Non-pigmented ciliary epithelial cell (primary cell): ENCODE measurements at places on chromosomes 1 and 21.

- no peak for DNase-seq
These were observed 1.2 kb downstream of the BCL9 start for GRCh38 chr1:147542569-147542897.

- no peak for DNase-seq
These were observed 5.5 kb downstream of the RNF223 start for GRCh38 chr1:1068517-1069055.

- DNase-seq = no peak
These were observed 1.5 kb downstream of the TRNP1 start for GRCh38 chr1:26994787-26995517.

DNA sequence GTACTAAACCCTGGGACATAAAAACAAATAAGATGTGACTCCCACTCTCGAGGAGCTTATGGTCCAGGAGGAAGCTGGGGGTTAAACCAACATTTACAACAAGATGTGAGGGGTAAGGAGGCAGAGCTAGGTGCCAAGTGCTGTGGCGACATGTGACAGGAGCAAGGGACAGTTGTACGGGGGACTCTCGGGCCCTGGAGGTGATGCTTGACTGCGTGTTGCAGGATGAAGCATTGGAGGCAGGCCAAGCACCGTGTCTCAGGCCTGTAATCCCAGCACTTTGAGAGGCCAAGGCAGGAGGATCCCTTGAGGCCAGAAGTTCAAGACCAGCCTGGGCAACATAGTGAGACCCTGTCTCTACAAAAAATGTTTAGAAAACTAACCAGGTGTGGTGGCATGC lies 36.8 kb downstream of the ATP5PO start:
- DNase-seq = no peak

- DNase-seq = no peak
These were observed 2.8 kb upstream of the TFF2 start for GRCh38 chr21:42353623-42354022.

DNA sequence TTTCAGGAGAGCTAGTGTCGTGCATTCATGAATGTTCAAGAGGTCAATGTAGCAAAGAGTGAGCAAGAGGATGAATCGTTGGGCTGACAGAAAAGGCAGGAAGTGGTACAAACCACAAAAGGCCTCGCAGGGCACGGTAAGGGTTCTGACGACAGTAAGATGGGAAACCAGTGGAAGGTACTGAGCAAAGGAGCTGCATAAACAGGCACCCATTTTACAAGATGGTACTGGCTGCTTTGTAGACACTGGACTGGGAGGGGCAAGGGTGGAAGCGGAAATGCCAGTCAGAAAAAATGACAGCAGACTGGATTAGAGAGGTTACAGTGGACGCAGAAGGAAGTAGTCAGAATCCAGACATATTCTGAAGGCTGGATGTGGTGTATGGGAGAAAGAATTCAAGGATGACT lies 123.5 kb downstream of the PTPN14 start:
- DNase-seq = peak; percentile 93

- DNase-seq = no peak
These were observed 78.8 kb downstream of the CCDC185 start for GRCh38 chr1:223472057-223472456.

DNA sequence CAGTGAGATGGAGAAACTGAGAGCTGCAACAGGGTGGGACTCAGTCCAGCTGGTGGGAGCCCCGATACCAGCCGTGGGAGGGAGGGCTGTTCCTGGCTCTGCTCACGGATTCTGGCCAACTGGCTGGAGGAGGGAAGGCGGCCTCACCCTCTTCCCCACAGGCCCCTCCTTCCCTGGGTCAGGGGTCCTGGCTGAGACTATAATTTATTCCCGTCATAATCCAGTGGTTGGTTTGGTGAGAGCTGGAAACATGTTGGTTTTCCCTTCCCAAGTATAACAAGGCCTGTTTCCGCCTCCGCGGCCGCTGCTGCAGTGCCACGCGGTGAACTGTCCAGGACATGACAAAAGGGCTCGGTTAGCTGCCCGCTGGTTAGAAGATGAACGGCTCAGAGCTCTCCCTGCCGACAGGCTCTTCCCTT lies 10.0 kb downstream of the PTPRF start:
- DNase-seq = no peak

DNA sequence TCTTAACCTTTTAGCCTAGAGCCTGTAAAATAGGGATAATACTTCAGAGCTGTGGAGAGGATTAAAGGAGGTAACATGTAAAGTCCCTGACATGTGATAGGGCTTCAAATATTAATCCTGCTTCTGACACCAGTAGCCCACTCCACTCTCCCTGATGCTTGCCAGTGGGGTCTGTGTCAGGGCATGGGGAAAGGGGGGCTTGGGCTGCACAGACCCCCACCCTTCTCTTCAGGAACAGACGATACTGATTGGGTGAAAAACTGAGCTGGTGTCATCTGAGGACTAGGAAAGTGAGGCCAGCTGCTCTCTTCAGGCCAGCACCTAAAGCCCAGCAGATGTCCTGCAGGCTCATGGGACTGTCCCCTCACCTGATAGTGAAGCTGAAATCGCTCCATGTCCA lies 27.0 kb upstream of the MEF2D start:
- no peak for DNase-seq

DNA sequence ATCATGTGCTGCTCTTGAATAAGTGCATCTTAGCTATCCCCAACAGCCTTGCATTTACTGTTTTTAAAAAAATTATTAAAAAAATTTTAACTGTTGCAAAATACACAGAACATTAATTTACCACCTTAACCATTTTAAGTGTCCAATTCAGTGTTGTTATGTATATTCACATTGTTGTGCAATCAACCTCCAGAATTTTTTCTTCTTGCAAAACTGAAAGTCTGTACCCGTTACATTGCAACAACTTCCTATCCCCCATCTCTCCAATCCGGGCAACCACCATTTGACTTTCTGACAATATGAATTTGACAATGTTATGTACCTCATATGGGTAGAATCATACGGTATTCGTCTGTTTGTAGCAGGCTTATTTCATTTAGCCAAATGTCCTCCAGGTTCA lies 83.1 kb downstream of the FMN2 start:
- no peak for DNase-seq

DNA sequence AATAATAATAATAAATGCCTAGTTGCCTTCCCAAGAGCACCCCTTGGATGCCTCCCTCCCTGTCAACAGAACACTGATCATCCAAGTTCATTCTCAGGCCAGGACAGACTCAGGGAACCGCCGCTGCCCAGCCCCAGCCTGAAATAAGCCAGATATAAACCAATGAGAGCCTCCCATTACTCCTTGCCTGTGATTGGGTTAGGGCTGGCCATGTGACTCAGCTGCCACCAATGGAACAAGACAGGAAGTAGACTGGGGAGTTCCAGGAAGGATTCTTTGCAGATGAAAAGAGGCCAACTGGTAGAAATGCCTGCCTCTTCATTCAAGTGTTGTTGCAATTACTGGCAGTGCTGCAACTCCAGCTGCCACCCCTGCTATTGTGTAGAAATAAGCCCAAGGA lies 146.4 kb upstream of the TIAM1 start:
- no peak for DNase-seq

DNA sequence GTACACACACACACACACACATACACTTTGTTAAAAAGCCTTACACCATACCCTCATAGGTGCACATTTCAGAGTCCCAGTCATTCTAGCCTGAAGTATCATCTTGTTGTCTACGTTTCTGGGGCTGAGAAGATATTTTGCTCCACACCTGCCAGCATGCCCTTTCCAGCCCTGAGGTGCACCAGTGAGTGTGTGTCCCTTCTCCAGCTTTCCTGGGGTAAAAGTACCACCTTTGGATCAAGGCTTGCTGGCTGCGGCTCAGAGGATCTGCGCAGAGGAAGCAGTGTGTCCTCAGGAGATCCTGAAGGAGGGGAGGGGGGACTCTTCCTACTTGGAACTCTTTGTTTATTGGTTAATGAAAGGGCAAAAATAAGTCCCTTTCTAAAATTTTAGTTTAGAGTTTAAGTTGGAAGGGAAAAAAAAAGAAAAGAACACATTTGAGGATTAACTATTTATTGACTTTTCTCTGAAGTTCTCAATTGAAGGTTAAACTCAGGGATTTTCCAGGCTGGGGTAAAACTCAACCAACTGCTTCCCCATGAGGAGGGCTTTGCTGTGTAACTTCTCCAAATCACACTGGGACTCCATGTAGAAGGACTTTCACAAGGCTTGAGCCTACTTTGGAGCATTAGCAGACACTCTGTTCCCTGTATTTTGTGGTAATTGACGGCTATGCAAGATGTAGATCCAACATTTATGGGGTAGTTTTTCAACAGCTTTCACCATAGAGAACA lies 200.3 kb upstream of the SGIP1 start:
- no peak for DNase-seq

DNA sequence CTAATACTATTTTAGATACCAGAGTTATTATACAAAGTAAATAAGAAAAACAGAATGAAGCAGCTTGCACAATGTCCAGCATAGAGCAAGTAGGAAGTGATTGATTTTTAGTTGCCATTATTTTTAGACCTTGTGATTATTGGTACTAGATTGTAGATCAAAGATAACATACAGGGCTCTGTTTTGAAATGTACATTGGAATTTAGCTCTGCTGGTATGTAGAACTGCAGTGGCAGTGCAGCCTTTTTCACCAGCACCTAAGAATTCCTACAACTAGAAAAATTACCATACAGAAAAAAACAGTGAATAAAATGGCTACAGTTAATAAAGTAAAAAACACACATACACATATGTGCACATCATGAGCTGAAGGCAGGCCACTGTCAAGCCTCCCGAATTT lies 32.2 kb upstream of the ABCA4 start:
- no peak for DNase-seq

DNA sequence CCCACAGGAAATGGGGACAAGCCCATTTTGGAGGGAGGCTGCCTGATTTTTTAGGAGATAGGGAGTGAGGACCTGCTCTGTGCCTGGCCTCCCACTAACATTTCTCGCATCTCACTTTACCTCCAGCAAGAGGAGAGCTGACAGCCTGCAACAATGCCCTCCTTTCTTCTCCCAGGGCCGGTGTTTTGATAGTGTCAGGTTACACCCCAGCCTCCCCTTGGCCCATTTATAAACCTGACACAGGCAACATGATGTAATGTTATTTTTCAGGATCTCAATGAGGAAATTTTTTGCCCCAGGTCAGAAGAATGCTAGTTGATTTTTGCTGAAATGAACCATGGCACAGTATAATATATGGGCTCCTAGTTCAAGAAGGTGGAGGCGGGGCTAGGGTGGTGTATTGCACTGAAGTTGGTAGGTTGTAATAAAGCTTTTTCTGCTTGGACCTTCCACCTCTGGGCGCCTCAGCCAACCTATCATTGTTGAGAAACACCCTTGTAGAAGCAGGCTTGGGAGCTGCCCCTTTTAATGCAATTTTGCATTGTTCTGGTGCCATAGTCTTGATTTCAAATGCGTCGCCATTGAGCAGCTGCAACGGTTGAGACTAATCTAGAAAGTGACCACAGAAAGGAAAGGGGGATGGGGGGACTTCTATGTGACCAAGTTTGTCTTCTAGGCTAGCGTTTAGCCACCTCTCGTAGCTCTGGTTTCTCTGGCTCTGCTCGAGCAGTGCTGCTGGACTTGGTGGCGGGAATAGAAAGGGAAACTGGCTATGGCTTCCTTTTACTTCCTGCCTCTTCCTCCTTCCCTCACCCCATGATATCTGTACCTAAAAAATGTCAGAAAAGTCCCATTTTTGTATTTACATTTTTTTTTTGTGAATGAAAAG lies 53.0 kb downstream of the PBX1 start:
- DNase-seq = peak; percentile 52

DNA sequence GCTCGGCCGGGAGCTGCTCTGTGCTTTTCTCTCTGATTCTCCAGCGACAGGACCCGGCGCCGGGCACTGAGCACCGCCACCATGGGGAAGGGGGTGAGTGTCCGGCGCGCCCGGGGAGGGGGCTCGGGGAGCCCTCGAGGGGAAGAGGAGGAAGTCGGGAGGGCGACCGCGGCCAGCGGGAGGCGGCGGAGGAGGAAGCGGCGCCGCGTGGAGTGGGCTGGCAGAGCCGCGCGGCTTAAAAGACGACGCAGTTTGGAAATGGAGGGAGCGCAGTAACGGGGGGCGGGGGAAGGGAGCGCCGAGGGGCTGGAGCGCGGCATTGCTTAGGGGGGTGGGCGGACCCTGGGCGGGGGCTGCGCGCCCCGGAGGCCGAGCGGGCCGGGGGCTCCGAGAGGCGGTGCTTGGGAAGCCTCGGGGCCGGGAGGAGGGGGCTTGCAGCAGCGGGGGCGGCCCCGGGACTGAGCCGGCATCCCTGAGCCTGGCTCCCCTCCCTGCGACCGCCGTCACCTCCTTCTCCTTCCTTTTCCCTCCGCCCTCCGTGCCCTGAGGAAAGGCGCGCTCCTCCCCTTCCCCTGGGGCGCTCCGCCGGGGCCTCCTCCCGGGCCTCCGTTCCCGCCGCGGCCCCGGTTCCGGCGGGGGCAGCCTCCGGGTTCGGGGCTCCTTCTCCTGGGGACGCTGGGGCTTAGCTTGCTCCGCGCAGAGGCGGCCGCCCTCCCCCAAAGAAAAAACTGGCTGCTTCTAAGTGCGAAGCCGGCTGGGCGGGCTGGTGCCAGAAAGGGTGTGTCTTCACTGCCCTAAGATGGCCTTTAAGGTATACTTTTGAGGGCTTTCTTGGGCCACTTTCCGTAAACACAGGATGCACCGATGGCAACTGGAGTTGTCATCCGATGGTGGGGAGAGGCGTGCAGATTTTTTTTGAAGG lies 648 bp downstream of the ATP1A1 start:
- DNase-seq = no peak

GRCh38 chr1:156975084-156975483 lies 54.7 kb downstream of the LRRC71 start:
- DNase-seq = no peak

DNA sequence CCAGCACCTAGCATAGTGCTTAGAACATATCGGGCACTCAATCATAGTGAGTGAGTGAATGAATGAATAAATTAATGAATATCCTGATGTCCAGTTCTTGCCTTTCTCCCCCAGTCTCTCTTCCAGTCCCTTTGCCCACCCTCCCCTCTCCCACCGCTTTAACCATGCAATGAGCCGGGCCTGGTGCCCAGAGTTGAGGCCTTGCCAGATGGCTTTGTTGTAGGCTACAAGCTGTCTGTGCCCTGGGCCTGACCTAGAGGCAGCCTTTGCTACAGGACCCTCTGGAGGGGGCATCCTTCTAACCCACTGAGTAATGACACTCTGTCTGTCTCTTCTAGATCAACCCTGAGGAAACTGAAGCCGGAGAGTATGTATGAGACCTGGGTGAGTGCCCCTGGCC lies 6.9 kb downstream of the CASQ1 start:
- no peak for DNase-seq

DNA sequence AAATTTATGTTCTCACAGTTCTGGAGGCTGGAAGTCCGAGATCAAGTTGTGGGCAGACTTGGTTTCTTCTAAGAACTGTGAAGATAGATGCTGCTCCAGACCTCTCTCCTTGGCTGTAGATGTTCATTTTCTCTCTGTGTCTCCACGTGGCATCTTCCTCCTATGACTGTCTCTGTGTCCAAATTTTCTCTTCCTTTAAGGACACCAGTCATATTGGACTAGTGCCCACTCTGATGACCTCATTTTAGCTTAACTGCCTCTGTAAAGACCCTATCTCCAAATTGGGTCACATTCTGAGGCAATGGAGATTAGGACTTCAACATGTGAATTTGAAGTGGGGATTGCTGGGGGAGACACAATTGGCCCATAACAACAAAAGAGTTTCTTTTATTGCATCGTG lies 125.3 kb upstream of the ETS2 start:
- DNase-seq = no peak
